Pons (tissue), 1 donor: ENCODE measurements at places on chromosomes 1 and 21.

- no peak for DNase-seq
Measured at GRCh38 chr1:6421266-6421665, 1.5 kb upstream of the HES2 start.

GRCh38 chr1:33190701-33191100 lies 8.9 kb upstream of the TRIM62 start:
- no peak for DNase-seq

DNA sequence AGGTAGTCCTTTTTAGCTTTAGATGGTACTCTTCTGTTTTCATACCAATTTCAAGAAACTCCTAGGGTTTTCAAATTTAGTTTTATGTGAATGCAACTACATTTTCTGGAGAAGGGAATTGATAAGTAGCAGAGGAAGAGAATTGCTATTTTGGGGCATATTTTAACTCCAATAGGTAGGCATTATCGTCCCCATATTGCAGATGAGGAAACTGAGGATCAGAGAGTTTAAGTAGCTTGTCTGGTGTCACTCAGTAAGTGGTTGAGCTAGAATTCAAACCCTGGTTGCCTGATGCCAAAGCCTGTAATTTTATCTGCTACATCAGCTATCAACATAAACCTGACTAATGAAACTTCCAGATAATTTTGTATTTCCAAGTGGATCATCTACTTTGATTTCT lies 1.9 kb downstream of the NFYC start:
- no peak for DNase-seq

DNA sequence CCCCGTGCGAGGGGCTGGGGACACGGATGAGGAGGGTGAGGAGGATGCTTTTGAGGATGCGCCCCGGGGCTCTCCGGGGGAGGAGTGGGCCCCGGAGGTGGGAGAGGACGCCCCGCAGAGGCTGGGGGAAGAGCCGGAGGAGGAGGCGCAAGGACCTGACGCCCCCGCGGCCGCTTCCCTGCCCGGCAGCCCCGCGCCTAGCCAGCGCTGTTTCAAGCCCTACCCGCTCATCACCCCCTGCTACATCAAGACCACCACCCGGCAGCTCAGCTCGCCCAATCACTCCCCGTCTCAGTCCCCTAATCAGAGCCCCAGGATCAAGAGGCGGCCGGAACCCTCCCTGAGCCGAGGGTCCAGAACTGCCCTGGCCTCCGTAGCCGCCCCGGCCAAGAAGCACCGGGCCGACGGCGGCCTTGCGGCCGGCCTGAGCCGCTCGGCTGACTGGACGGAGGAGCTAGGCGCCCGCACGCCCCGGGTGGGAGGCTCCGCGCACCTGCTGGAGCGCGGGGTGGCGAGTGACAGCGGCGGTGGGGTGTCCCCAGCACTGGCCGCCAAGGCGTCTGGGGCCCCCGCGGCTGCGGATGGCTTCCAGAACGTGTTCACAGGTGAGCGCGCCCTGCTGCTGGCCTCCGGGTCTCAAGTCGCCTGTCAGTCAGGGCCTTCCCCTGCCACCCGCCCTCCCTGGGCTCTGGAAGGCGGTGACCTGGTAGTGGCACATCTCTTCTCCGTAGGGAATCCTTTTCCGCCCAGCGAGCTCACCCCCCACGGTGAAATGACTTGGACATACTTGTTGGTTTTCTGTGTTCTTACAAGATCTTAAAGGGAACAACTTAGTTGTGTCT lies 1.7 kb downstream of the FMN2 start:
- DNase-seq = no peak

- DNase-seq = no peak
Measured at GRCh38 chr1:61446531-61446991, 278.4 kb downstream of the TM2D1 start.

DNA sequence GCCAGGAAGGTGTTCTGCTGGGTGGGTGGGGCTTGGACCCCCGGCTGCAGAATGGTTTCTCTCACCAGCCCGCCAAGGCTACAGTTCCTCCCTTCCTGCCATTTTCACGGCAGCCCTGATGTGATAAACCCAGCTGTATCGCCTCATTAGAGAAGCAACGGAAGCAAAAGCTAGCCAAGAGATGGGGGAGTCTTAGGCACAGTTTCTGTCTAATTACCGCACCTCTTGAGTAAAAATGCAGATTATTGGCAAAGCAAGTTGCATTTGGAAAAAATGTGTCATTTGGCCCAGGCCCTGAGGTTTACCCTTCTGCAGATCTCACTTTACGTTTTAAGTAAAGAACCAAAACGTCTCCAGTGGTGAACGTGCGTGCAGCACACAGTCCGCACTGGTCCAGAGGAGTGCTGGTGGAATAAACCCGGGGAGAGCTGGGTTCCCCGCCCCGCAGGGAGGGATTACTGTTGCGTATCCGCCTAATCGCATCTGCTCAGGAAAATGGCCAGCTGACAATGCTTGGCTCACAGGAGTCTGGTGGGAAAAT lies 109.9 kb downstream of the GALNT2 start:
- DNase-seq = peak; percentile 70

- DNase-seq = no peak
Measured at GRCh38 chr1:216599851-216600250, 123.4 kb downstream of the ESRRG start.

- no peak for DNase-seq
Measured at GRCh38 chr1:166410083-166410385, 243.2 kb upstream of the FAM78B start.

DNA sequence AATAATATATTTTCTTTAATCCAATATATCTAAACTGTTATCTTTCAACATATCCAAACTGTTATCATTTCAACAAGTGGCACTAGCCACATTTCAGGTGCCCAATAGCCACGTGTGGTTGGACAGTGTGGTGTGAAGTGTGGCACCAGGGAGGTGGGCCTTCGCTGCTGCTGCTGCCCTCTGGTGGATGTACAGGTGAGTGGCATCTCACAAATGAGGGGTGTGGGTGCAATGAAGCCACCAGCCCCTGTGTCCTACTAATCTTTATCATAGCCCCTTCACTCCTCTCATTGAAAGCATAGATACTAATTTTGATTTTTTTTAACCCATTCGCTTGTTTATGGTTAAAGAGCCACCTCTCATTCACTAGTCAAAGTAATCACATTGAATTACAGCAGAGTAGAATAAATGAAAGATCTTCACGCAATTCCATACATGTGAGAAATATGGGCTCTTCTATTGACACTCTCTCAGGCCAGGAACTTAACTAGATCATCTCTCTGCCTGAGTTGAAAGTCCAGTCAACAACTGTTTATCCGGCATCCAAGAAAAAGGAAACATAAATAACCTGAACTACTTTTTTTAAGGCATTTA lies 499.2 kb downstream of the OMA1 start:
- DNase-seq = no peak

DNA sequence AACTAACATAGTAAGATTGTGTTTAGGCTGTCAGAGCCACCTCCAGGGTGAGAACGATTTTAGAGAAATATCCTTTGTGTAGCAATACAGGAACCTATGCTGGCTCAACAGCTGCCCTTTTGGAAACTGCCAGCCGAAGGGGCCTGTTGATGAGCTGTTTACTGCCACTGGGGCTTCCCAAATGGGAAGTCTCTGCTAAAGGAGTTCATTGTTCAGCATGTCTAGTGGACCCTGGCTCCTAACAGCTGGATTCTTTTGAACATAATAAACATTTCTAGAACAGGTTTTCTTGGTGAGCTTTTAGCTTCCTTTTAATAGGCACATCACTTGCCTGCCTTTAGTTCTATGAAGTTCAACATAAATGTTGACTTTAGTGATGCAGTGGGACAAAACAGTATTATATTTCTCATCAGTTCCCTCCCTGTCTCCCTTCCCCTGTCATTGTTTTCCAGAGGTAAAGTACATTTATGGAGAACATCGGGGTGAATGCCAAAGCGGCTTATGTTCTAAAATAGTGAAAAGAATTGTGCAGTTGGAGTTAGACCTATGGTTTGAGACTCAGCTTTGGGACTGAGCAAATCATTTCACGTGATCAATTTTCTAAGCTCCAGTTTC lies 57.4 kb downstream of the UCK2 start:
- peak; percentile 69 for DNase-seq

GRCh38 chr1:119133987-119134386 lies 6.5 kb downstream of the WARS2 start:
- no peak for DNase-seq
